ENCODE measurements at places on chromosomes 11 and 22.

DNA sequence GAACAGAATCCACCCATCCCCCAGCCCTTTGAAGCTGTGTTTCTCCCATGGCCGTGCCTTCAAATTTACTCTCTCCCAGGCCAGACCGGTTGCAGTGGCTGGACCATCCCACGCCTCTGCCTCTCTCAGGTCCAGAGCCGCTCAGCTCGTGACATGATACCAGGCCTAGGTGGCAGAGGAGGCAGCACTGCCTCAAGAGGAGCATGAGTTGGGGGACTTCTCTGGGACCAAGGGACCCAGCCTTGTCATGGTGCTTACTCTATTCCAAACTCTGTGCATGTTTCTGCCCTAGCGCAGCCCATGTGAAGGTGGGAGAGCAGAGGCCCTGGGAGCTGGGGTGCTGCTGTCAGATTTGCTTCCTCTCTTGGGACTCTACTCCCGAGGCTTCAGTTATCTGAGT lies 51.0 kb downstream of the TRAF6 start:
- DNase-seq = no peak

DNA sequence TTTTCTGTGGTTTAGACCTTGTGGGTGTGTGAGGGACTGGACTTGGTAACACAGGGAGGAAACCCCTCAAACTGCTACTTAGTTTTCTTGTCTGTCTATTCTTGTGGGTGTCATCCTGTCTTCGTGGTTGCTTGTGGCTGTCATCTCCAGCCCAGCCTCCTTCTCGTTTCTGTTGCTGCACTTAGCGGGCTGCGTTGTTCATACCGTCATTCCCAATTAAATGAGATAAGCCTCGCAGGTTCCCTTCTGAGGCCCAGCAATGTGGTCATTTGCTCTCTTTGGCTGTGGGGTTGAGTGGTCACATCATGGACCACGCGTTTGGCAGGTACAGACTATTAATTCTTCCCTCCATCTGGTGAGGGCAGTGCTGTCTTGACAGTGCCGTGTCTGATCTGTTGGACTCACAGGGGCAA lies 18.8 kb downstream of the PANX1 start:
- no peak for DNase-seq

DNA sequence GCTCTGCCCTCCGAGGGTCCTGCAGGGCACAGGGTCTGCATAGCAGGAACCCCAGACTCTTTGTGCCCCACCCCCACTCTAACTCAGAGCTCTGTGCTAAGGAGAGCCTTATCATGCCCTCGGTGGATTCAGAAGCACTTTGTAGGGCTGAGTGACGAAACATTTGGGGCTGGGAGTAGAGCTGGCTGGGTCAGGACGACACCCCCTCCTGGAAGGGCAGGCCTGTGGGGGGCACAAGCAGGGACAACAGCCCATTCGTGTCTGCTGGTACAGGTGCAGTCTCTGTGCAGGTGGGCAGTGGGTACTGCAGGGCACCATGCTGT lies 8.9 kb downstream of the APOBEC3A start:
- no peak for DNase-seq

DNA sequence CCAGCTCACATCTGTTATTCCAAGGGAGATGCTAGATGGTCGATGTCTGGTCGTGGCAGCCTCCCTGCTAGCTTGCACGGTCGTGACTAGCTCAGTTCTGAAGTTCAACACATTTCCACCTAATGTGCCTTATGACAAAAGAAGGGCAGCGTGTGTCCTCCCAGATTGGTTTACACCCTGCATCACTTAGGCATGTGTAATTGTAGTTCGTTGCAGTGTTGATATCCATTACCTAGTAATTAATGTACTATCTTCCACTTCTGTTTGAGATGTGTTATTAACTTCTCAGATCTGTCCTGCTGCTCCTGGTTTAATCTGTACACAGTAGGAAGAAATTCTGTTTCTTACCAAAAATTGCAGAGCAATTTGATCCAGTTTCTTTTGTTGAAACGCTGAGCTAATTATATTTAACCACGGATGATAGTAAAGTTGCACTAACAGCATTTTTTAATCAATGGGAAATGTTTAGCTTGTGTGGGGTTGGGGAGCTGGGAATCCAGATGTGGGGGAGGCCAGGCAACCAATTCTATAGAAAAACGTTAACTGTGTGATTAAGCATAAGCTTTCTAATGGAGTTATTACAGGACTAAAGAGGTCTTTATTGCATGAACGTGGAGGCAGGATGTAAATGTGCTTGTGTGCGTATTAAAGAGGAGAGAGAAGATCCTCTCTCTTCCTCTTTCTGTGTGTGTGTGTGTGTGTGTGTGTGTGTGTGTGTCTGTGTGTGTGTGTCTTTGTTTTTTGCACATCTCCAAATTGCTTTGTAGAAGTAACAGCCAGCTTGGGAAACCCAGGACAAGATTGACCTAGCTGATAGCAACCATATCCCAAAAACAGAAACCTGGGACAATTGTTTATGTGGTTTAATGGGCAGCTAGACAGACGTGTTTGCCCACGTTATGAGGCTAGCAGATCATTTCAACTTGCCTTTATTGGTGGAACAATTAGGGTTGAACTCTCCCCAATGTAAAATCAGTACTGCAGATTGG lies 145.7 kb upstream of the TTC12 start:
- no peak for DNase-seq

- DNase-seq = no peak
Measured at GRCh38 chr11:78560826-78561484, 13.7 kb downstream of the NARS2 start.

GRCh38 chr11:111912535-111912934 lies at the start of gene HSPB2:
TSS of gene HSPB2 (plus strand) at chr11:111912734. CDS start at chr11:111912830, 96 bp downstream.
- DNase-seq = no peak

- DNase-seq = no peak
Measured at GRCh38 chr11:19561011-19561410, 151.6 kb upstream of the NAV2 start.

DNA sequence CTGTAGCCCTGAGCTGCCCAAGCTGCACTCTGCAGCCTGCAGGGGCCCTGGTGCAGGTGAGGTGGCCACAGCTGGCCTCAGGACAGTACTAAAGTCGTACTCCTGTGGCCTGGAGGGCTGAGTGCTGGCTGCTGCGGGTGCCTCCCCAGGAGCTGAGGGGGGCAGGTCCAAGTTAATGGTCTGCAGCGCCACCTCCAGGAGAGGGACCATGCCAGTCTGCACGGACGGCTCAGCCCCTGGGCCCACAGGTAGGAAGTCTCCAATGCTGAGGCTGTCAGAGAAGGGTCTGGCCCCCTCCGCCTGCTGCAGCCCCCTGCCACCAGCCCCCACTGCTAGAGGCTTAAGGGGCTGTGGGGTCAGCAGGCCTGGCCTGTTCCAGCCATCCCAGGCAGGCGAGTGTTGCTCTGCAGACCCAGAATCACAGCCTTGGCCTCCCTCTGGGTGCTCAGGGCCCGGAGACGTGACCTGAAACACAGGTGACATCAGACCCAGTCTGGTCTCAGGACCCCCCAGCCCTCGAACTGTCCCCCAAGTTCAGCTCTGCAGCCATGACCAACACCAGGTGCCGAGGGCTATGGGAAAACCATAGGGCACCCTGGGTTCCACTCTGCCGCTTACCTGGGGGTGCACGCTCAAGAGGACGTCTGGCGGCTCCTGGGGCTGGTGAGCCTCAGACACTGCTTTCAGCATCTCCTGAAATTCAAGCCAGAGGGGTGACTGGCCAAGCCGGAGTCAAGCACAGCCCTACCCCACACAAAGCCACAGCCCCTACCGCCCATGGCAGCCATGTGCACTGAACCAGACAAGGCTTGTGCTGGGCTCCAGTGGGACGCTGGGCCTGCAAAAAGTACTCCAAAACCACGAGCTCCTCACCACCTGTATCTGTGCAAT lies 20.8 kb downstream of the SELENOO start:
- DNase-seq = no peak

- DNase-seq = no peak
Measured at GRCh38 chr11:31671681-31672080, 139.4 kb downstream of the PAX6 start.

DNA sequence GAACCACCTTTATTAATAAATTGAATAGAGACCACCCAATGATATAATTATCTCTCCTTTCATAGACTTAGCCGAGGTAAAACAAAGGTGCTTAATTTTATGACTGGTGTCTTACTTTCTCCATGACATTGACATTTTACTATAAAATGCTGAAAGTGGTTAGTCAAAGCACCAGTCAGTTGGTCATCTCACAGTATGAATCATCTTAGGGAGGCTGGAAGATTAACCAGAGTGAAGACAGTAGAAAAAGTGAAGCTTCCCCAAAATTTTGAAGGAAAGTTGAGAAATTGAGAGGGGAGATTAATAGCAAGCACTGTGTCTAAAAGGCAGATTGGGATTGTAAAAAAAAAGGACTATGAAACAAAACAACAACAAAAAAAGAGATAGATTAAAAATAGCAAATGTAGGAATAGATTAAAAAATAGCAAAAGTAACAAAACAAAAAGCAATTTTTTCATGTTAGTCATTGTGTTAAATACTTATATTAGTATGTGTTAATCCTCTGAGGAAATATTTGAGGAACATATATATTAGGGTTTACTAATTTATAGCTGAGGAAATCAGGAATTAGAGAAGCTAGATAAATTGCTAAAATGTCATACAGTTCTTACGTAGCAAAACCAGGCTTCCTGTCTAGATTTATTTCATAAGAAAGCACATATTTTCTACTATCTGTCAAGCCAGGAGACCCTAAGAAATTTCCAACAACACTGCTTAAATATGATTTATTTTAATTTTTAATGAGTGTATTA lies 557.3 kb upstream of the ANO5 start:
- DNase-seq = no peak

- DNase-seq = peak; percentile 81
Measured at GRCh38 chr11:12746593-12747097, 72.4 kb downstream of the TEAD1 start.

DNA sequence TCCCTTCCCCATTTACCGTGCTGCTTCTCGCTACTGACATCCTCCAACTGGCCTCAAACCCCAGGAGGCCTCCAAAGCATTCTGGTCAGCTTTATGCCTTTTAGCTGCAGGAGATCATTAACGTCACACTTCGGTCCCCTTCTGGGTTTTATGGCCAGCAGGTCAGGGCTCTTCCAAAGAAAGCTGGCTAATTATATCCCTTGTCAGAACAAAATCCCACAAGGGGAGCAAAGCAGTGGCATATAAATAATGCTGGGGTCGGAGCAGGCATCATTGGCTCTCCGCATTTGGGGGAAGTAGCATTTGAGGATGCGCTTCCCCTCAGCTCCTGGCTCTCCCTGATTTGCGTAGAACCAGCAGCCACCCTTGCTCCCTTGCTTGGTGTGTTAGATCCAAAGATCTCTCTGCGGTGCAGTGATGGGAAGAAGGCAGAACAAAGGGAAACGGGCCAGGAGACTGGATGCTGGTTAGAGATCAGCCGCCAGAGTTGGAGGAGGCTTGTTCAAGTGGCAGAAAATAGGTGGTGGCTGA lies 117.4 kb downstream of the DBX1 start:
- no peak for DNase-seq

GRCh38 chr11:46332568-46333393 lies 14.5 kb upstream of the DGKZ start:
- no peak for DNase-seq

All from NCI-H187 (cell line).